ENCODE measurements at places on chromosomes 1 and 21. TPM values are rescaled to one million over a fixed set of nuclear protein-coding genes. Genes with fewer than 3 reads are reported as not detected.

The CCDC27 gene
- not detected for total RNA-seq

The FBLIM1 gene
- 534 TPM for total RNA-seq

The SLC30A10 gene
- total RNA-seq, result 5.5 TPM

The PLEKHN1 gene
- 1.8 TPM for total RNA-seq

The HAO2 gene
- 0.17 TPM for total RNA-seq

The TMEM82 gene
- 4.9 TPM for total RNA-seq

- no peak for DNase-seq
Observed at GRCh38 chr1:40362199-40362598, 11.3 kb upstream of the SMAP2 start.

DNA sequence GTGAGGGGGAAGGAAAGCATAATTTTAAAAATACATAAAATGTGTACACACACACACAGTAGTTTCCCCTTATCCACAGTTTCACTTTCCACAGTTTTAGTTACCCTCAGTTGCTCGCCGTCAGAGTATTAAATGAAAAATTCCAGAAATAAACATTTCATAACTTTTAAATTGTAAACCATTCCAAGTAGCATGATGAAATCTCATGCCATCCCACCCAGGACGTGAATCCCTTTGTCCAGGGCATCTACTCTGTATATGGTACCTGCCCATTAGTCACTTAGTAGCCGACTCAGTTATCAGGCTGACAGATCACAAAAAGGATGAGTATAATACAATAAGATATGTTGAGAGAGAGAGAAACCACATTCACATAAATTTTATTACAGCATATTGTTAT, 36.2 kb downstream of the EPS15 start:
- no peak for DNase-seq

GRCh38 chr1:72885017-72885416, 602.7 kb upstream of the NEGR1 start:
- DNase-seq, result no peak

- no peak for DNase-seq
Observed at GRCh38 chr1:184028854-184029623, 8.5 kb downstream of the COLGALT2 start.

DNA sequence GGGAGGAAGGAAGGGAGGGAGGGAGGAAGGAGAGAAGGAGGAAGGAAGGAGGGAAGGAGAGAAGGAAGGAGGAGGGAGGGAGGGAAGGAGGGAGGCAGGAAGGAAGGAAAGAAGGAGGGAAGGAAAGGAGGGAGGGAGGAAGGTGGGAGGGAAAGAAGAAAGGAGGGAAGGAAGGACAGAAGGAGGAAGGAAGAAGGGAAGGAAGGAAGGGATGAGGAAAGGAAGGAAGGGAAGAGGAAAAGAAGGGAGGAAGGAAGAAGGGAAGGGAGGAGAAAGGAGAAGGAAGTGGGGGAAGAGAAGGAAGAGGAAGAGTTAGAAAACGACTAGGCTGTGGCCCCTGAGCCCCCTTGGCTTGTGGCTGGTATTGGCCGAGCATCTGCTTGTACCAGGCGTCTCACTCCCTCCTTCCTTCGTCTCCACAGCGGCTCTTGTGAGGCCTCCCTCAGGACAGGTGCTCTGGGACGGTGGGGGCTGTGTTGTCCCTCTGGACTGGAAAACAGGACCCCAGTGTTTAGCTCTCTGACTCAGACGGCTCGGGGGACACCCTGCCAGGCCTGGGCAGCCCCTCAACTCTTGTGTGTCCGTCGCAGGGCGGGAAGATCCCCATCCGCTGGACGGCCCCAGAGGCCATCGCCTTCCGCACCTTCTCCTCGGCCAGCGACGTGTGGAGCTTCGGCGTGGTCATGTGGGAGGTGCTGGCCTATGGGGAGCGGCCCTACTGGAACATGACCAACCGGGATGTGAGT, 36.2 kb upstream of the C1QA start:
- DNase-seq, result no peak

GRCh38 chr1:55364216-55364615, 149.1 kb upstream of the USP24 start:
- DNase-seq, result no peak

DNA sequence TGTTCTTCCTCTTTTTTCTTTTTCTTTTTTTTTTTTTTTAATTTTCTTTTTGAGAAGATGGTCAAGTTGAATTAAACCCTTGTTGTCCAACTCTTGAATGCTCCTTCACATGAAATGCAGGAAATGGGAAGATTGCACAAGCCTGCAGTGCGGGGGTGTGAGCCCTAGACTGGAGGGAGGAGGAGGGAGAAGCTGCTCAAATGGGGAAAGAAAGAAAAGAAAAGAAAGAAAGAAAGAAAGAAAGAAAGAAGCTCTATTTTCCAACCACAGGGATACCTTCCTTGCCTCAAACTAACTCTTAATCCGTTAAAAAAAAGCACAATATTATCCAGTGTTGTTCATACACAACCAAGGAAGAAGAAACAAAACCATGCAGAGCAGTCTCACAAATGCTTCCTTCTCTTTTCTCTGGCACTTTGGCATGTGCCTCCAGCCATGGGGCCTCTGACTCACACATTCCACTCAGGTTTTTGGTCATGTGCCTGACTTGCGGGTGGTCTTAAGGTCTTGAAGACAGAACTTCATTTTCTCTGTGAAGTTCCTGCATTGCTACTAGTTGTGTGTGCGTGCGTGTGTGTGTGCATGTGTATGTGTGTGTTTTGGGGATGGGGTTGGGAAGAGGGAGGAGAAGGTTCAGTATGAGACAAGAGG, 276.1 kb downstream of the RPS6KC1 start:
- DNase-seq, result peak; percentile 39

DNA sequence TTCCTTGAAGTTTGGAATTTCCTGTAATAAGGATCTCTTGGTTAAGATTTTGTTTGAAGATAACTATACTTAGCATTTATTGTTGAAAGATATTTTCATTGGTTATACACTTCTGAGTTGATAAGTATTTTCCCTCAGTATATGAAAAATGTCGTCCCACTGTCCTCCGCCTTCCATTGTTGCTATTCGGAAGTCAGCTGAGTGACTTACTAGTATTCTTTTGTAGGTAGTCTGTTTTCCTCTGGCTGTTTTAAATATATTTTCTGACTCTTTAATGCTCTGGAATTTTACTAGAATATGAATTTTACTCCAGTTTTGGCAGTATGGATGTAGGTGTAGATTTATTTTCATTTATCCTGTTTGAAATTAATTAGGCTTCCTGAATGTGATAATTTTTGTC, 498.7 kb upstream of the NFIA start:
- no peak for DNase-seq

- DNase-seq, result no peak
Observed at GRCh38 chr1:221099747-221100595, 220.7 kb downstream of the HLX start.

Measured in mucosa of gallbladder (tissue), 1 donor.